NB4 (cell line): ENCODE measurements at places on chromosomes 7 and 10.

DNA sequence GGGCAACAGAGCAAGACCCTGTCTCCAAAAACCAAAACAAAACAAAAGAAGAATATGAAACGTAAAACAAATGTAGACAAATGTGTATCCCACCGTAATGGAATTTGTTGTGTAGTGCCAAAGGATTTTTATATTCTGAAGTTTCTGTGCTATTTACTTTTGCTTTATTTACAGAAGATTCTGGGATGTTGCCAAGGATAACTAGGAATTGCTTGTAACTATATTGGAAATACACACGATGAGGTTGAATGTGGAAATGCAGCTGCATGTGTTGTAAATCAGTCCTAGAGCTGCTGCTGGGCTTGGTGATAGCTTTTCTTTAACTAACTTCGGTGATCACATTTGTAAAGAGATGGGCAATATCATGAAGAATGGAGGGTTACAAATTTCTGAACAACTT is 39.5 kb downstream of the GALNT17 start:
- no peak for DNase-seq

DNA sequence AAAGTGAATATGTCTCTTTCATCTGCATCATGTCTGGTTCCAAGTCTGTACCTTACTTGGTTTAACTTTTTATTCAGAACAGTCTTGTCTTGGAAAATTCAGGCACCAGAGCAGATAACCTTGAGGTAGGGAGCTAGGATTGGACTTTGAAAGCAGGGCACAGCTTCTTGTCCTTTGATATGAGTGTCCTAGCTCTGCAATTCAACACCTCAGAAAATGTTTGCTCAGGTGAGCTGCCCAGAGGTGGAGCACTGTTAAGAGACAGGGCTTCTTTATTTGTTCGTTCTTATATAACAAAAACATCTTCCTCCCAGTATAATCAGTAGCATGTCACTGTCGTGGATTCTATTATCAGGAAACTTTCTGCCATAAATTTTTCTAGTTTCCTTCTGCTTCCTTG is 118.3 kb downstream of the LRRC4 start:
- DNase-seq: no peak

- no peak for DNase-seq
These were observed 42.5 kb upstream of the TMEM213 start for GRCh38 chr7:138755331-138755747.

DNA sequence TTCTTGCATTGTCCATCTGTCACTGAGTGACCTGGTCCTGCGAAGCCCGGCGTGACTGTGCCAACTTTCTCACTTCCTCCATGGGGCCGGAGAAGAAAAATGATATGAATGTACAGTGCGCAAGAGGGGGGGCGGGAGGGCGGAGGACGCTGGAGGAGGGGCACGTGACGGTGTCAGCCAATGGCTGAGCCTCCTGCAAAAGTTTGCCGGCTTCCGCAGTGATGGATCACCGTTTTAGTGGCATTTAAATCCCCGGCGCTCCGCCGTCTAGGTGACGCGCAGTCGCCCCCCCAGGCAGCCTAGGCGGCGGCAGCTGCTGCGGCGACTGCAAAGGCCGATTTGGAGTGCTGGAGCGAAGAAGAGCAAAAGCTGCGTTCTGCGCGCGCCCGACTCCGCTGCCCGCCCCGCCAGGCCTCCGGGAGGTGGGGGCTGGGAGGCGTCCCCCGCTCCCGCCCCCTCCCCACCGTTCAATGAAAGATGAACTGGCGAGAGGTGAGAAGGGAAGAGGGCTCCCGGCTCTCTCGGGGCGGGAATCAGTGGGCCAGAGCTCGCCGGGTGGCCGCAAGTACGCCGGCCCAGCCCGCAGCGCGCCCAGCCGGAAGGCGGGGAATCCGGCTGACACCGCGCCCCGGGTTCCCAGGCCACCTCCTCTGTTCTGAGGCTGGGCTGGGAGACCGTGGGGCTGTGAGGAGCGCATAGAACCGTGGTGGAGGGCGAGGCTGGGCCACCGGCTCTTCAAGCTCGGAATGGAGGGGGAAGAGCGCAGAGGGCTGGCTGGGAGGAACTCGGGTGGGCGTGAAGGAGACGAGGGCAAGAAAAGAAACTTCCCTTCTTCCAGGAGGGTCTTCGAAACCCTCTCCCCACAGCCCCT is at the start of gene HOXA1:
Gene HOXA1, minus strand, starts transcription at position 104 of the 871 bp plus-strand sequence. Its CDS starts 88 bp downstream, at position 16.
- DNase-seq: peak; percentile 98

DNA sequence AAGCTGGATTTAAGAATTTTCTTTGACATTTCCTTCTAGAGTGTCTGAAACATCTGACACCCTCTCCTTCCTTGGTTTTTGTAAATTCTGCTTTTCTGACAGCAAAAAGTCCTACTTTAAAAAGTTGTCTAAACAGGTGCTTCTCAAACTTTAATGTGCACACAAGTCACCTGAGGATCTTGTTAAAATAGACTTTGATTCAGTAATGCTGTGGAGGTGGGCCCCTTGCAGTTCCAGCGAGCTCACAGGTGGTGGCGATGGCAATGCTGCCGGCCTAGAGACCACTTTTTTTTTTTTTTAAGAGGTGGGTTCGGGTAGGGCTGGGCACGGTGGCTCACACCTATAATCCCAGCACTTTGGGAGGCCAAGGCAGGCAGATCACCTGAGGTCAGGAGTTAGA is 77.1 kb downstream of the ABCC2 start:
- DNase-seq: peak; percentile 33

DNA sequence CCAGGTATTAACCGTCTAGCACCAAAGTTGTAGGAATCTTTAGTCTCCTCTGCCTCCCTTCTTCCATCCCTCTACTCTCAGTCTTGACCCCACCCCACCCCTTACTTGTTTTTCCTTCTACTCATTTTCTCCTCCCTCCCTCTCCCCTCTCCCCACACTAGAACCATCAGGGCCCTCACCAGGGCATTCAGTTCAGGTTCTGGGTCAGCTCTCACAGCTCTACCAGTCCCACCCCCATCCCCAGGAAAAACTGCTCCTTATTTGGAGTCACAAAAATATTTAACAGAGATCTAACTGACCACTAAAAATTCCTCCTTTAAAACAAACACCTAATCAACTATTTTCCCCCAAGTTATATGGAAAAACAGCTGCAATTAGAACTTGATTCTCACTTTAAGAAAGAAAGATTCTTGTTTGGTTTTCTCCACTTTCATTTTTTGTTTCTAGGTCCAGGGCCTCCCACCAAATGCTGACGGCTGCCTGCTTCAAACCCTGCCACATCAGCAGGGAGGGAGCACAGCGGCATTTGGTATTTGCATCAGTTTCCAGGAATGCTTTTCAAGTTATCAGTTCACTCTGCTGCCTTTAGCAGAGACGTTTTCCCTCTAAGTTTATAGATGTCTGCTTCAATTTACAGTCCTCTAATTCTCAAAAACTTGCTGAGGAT is 2.8 kb upstream of the COL1A2 start:
- no peak for DNase-seq

DNA sequence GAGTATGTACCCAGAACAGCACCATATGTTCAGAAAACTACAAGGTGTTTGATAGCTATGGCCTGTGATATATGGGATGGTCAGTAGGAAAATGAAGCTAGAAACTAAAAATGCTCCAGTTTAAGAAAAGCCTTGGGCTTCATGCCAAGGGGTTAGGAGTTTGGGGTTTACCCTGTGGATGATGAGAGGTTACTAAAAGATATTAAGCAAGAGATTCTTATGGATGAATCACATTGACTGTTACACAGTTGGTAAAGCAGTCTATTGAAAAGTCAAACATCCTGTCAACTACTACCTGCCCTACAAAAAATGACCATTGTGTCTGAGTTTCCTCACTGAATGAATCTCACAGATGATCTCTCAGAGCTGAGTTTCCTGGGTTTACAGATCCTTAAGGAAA is 166.2 kb upstream of the INHBA start:
- no peak for DNase-seq

- DNase-seq: no peak
These were observed 78.4 kb upstream of the BAIAP2L1 start for GRCh38 chr7:98479318-98479717.

DNA sequence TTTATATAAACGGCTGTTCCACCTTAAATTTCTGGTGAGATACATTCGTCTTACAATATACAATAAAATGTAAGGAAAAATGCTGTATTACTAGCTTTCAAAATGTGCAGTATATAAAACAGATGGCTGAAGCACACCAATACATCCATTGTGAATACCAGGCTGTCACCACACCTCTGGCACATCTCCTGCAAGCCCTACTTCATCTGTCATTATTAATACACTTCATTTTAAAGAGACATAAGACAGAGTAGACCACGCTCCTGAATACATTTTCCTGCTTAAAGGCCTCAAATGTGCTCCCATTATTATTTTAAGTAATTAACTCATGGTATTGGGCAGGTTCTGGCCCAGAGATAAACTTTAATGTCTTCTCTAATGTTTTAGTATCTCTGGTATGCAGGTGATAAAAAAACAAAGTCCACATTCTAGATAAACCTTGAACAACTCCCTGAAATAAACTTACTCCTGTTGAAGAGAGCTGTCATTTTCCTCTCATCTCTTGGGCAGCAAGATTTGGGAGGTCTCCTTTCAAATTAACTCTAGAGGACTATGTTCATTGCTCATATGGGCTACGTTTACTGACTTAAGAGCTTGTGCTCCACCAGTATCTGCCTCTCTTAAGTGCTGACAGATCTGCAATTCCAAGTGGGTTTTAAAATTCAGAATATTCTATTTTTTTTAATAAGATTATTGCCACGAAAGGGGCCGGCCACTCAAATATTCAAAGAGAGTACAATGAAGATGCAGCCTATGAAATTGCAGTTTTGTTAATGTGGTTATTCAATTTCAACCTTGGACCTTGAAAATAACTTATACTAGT is 396.5 kb upstream of the SEMA3D start:
- no peak for DNase-seq

- DNase-seq: no peak
These were observed 32.1 kb downstream of the PRKG1 start for GRCh38 chr10:51106311-51106945.

DNA sequence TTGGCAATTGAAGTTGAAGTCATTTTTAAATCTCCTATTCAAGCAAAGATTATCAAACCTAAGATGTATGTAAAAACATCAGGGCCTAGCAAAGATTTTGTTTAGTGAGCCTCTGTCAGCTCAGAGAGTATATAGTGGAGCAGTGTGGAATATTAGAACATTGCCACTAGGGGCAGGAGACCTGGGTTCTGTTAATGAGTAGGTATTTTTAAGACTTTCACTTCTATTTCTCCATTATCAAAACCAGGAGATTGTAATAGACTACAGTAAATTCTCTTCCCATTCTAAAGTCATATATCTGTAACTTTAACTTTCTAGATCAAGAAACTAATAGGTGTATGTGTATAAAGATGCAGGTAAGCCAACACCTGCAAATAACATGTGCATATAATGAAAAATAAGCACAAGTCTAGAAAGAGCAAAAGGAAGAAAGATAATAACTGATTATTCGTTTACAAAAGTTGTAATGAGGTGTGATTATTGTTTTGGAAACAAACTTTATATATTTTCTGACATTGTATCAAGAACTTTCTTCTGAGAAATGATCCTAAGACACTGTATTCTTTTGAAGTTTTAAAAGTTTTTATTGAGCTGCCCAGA is 64.4 kb downstream of the KCND2 start:
- peak; percentile 42 for DNase-seq

- no peak for DNase-seq
These were observed 69.5 kb downstream of the CACNA2D1 start for GRCh38 chr7:82373926-82374635.

DNA sequence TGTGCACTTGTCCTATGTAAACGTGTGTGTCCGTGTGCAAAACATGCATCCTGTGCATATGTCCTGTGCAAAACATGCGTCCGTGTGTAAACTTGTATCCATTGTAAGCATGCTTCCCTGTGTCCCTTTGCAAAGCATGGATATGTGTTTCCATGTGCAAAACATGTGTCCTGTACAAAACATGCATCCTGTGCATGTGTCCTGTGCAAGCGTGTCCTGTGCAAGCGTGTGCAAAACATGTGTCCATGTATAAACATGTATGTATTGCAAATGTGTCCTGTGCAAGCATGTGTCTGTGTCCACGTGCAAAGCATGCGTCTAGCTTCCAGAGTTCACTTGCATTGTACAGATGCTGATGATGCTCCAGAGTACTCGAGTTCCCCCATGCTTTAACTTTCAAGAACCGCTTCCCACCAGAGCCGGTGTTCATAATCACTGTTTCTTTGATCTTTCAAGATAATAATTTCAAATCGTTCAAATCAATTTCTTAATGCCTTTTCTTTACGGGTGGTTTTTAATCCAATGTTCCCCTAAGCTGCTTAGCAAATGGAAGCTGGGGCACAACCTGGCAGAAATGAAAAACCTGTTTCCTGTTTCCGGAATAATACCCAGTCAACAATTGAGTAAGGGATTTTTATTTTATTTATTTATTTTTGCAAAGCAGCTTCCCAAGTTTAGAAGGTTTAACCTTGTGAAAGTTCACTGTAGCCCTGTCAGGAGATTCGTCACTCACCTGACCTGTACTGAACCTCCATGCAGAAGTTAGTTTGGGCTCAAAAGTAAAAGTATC is 641 bp upstream of the ASB13 start:
- no peak for DNase-seq

DNA sequence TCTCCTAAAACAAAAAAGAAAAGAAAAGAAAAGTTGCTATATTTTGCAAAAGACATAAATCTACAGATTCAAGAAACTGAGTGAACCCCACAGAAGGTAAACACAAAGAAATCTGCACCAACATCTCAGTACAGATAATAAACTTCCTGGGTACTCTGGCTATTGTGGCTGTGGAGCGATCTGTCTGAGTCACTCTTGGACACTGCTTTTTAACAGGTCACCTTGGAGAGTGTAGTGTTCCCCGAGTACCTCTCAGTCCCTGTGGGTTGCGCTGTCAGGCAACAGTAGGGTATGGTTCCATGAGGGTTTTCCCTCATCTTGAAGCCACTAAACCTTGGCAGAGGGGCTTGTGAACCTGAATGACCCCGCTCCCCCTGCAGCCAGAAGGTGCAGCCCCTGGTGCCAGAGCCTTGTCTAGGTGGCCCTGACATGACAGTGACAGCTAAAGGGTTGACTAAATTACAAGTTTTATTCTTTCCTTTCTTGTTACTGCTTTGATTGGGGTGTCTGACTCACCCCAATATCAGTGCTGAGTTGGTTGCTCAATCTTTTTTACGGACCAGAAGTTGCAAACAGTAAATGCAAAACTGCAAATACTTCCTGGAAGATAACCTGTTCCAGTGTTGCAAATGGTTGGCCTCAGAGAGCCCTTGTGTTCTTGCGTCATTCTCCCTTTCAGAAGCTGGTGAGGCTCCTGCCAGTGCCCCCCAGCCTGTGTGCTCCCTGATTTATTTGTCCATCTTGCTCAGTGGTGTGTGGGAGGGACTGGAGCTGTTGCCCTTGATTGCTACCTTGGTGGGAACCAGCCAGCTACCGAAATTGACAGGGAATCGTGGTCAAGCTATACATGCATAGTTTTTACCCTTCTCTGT is 30.6 kb downstream of the POR start:
- DNase-seq: peak; percentile 87

DNA sequence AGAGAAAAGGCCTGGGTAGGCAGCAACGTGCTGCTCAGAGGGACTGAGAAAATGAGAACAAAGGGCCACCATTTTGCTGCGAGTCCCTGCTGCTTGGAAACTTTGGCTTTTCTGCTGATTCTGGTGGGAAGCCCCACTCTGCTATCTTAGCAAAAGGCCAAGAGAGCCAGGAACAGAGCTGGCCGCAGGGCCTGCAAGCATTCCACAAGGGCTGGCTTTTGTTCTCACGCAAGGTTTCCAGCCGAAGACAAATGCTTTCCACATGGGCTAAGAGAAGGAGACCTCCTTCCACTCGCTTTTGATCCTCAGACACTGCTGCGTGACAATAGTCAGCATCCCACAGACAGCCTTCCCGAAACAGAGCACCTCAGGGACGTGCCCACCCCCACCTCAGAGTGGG is 163.1 kb downstream of the ARHGAP12 start:
- no peak for DNase-seq
